ENCODE measurements at places on chromosomes 2 and 18.

DNA sequence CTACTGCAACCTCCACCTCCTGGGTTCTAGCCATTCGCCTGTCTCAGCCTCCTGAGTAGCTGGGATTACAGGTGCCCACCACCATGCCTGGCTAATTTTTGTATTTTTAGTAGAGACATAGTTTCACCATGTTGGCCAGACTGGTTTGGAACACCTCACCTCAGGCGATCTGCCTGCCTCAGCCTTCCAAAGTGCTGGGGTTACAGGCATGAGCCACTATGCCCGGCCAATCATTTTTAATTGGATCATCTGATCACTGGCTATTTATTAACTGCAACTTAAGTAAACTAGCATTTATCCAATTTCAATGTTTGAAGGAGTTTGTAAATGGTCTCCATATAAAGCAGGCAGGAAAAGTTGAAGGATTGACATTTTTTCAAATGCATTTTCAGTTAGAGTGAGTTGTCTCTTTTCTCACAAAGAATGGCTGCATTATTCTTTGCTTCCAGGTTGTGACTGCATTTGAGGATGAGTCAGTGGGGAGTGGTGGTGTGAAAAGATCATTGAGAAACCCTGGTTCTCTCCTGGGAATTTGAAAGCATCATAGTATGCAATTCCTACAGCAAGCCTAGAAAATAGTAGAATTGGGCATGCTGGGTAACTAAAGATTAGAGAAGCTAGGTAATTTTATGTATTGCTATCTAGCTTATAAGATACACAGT lies 431.1 kb upstream of the ZEB2 start:
- no peak for DNase-seq

GRCh38 chr2:184444623-184445223 lies 153.6 kb upstream of the ZNF804A start:
- no peak for DNase-seq

- DNase-seq: no peak
Observed at GRCh38 chr2:85598594-85599340, 3.2 kb downstream of the RNF181 start.

DNA sequence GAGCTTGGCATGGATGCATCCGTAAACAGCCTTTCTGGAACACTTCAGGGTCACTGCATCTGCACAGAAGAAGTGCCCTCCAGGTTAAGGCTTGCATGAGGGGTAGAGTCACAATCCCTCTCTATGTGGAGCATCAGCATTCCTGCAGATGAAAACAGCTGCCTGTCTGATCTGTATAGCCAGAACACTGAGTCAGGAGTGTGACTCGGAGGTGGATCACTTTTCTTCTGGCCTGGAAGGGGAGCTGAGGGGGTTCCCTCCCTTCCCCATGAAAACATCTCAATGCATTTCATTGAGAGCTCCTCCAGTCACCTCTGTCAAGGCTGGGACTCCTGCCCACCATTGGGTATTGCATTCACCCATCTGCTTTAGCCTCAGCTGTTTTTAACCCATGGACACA lies 72.5 kb upstream of the SERPINE2 start:
- no peak for DNase-seq

- no peak for DNase-seq
Observed at GRCh38 chr2:201955231-201955630, 78.4 kb upstream of the FZD7 start.

DNA sequence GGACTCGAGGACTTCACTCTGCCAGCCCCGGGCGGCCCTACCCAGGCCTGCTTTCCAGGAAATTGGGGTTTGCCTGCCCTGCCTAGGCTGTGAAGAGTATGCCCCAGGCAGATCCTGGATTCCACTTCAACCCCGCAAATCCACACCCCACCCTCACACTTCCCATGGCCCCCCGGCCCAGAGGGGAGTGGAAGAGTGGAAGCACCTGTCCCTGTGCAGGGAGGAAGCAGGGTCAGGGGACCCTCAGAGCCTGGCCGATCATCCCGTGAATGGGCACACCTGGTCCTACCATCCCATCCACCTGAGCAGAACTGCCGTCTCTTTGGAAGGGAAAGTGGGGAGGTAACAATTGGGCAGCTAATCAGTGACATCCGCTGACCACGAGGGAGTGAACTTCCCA lies 245.2 kb downstream of the EIPR1 start:
- DNase-seq: no peak

GRCh38 chr18:46002934-46003333 lies 35.8 kb upstream of the EPG5 start:
- no peak for DNase-seq

DNA sequence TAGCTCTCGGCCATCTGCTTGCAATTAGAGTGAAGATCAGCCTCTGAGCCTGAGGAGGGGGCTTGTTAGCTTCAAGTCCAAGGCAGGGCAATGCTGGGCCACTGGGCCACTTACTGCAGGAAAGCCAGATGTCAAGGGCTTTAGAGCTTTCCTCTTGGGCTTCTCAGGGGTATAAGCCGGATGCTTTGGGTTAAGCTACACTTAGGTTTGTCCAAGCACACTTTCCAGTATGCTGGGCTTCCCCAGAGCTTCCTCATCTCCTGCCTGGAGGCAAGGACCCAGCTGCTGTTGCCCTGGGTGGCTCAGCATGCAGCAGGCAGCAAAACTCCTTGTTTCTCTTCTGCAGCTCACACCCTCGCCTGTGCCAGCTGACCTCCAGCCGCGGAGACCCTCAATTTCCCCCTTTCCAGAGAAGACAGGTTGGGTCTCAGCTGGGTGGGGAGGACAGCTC lies 29.0 kb upstream of the ATOH8 start:
- DNase-seq: no peak

DNA sequence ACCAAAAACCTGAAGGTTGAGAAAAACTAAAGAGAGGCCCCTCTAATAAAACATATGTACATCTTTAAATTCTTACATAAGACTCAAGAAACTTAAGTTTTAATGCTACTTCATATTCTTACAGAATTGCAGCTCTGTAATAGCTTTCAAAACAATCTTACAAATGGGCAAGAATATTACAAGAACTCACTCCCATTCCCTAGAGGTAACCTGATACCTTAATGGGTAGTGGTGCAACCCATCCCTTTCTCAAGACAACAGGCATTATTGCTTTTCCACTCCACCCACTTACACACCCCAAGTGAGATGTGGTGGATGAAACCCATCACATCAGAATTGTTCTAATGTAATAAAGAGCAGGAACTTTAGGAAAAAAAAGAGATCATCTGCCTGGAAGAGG lies 103.7 kb downstream of the RBMS1 start:
- no peak for DNase-seq

- no peak for DNase-seq
Observed at GRCh38 chr2:219207134-219207883, 727 bp downstream of the ZFAND2B start.

GRCh38 chr2:204574486-204574885 lies 29.2 kb downstream of the PARD3B start:
- DNase-seq: no peak

DNA sequence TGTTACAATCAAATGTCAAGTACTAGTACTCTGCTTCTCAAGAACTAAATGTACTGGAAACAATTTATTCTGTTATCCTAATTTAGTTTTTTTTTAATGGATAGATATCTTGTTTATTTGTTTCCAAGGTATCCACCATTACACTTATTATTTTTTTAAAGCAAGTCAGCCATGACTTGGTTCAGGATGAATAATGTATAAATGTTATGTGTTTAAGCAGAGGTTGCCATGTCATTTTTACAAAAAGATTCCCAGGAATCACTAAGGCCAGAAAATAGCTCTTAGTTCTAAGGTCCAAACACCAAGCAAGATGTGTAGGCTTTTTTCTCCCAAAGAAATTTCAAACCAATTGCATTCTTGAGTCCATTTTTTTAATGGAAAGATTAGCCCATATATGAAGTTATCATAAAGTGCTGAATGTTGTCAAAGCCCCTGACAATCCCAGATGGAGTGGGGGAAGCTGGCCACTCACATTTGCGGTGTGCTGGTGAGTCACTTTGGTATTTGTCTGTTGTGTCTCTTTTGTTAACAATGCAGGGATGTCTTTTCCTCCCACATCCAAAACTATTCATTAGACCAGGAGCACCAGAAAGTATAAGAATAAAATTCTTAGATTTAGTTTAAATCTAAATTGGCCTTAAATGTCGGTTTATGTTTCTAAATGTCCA lies 158.9 kb downstream of the COL6A3 start:
- no peak for DNase-seq

GRCh38 chr2:209423562-209424198 lies at the start of gene MAP2:
TSS of gene MAP2 (plus strand) at chr2:209424047. CDS start at chr2:209653171, 229,124 bp downstream.
- peak; percentile 50 for DNase-seq

DNA sequence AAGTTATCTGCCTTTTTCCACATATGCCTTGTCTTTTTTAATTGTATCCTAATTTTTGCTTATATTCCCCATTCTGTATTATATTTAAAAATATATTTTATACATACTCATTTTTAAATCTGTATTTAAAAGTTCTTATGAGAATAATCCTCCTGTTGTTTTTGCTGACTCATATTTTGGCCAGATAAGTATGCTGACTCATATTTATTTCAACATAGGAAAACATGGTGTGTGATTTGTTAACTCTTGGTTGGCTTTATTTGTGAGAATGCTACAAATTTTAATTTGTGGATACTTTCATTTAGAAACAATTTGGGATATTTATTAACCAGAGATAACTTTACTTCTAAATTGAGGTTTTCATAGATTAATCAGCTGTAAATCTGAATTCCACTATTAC lies 587.7 kb downstream of the CPS1 start:
- no peak for DNase-seq

GRCh38 chr2:234548695-234549420 lies 52.0 kb upstream of the ARL4C start:
- no peak for DNase-seq

DNA sequence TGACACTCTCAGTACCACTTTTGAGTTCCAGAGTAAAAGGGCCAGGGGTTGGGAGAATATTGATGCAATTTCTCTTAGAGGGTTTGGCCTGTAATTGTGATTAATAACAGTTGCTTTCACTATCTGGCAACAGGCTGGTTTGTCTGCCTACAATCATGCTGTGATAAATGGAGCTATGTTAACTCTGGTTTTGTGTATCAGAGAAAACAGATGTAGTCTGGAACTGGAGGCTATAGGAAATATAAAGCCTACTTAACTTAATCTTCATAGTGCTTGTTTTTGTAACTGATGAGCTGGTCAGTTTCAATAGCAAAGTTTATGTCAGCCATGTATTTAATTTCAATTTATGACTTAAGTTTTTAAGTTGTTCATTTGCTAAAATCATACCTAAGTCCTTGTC lies 138.0 kb downstream of the AGPS start:
- no peak for DNase-seq

- no peak for DNase-seq
Observed at GRCh38 chr2:223238301-223238700, 186.3 kb downstream of the KCNE4 start.

DNA sequence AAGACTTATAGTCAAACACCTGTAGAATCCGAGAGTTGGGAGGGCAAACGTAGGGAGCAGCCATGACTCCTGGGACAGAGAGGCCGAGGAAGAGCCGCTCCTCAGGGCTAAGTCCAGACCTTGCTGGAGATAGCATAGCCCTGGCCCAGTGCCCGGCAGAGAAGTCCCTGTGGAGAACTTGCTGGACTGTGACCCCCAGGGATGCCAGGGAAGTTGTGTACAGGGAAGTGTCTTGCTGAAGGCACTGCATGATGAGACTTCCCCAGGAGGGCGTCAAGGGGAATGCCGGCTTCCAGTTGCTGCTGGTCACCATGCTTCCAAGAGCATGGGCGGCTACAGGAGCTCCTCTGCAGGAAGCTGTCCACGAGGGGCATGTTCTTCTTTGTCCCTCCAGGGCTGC lies 8.6 kb upstream of the CNDP1 start:
- no peak for DNase-seq

GRCh38 chr18:21241301-21242048 lies 557 bp upstream of the GREB1L start:
- no peak for DNase-seq

Data from CD4-positive, alpha-beta T cell treated with Interleukin-17A for 1 hour (primary cell).